Large intestine (tissue), 12 donors: ENCODE measurements at places on chromosomes 1 and 21.

DNA sequence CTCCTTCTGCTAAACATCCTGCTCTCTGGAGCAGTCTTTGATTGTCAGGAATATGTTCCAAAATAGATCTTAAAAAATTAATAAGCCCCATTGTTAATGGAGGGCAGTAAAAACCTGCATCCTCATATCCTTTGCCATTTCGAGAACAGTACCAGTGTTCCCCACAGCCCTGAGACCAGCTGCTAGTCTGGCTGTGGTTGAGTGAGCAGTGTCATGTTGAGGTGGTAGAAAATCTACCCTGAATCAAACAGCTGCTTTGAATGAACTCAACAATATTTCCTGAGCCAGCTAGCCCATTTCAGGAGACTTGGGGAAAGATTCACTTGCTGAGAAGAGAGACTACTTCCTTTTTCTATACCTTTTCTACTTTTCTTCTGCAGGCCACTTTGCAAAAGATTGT, 24.4 kb downstream of the FABP3 start:
- no peak for DNase-seq

GRCh38 chr21:21238629-21239400, 240.6 kb downstream of the NCAM2 start:
- no peak for DNase-seq

DNA sequence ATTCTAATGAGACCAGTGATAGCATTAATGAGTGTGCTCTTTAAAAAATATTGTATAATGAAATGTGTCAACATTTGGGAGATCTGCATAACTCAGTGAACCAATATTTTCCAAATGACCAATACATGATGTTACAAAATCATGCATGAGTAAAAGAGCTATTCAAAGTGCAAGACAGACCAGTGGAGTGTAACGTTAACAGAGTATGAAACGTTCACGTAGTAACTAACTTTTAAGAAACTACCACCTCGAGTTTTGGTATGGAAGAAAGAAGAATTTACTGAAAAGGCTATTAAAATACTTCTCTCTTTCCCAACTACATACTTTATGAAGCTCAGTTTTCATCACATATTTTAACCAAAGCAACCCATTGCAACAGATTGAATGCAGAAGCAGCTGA, 9.6 kb upstream of the SLC6A9 start:
- DNase-seq, result no peak

GRCh38 chr1:171596705-171597104, 25.3 kb upstream of the MYOCOS start:
- no peak for DNase-seq

- DNase-seq, result no peak
Observed at GRCh38 chr21:28444557-28444956, 548.1 kb downstream of the LTN1 start.
